Calu3 (cell line): ENCODE measurements at places on chromosomes 4 and X. TPM values are rescaled to one million over a fixed set of nuclear protein-coding genes. Genes with fewer than 3 reads are reported as not detected.

DNA sequence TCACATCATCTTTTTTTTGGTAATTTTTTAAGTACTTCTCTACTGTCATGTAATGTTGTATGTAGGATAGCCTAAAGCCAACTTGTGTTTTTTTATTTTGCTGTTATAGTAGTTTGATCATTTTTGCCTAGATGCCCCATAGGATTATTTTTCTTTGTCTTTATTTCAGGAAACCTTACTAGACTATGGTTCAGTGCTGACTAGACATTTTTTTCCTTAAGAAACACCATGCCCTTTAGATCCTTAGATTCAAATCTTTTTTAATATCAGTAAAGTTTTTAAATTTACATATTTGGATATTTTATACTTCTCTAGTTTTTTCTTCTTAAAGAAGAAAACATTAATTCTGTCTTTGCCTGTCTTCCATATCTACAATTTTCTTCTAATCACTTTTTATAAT is 221.3 kb downstream of the IDS start:
- no peaks in the 10 kb centered on the region for H3K36me3 ChIP-seq
- H3K27ac ChIP-seq, result no peak overlapping the region
- no peak overlapping the region for H3K4me3 ChIP-seq
- H3K4me1 ChIP-seq, result no peaks in the 10 kb centered on the region
- DNase-seq, result no peak

The HSD17B13 gene
- not detected in 2 replicates for total RNA-seq

DNA sequence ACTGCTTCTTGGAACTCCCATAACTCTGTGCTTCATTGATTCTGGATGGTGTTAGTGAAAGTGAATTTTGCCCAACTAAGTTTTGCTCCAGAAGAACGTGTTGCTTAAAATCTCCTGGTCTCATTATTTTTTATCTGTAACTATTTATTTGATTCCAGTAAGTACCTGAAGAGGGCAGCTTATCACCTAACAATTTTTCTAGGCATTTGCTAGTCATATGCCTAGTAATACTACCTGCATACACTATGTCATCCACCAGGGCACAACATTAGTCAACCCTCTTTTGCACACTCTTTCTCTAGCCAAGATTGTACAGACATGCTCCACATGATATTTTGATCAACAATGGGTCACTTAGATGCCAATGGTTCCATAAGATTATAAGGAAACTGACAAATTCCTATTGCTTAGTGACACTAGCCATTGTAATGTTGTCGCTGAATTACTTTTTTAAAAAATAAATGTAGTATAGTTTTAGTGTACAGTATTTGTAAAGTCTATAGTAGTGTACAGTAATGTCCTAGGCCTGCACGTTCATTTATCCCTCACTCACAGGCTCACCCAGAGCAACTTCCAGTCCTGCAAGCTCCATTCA is 499.9 kb upstream of the AADAT start:
- H3K27ac ChIP-seq, result no peak overlapping the region
- DNase-seq, result peak; percentile 12
- H3K4me1 ChIP-seq, result peaks cover 3% of the 10 kb centered on the region
- no peak overlapping the region for H3K4me3 ChIP-seq

The C4orf17 gene
- not detected in 2 replicates for total RNA-seq

The TCEAL5 gene
- total RNA-seq, result not detected in 2 replicates

The UVSSA gene
- total RNA-seq, result 19.9 and 22.6 TPM in 2 replicates

- H3K4me3 ChIP-seq, result no peak overlapping the region
- no peak overlapping the region for H3K27ac ChIP-seq
- no peaks in the 10 kb centered on the region for H3K27me3 ChIP-seq
- peaks cover 6% of the 10 kb centered on the region for H3K36me3 ChIP-seq
- no peak for DNase-seq
These were observed 82.0 kb upstream of the STS start for GRCh38 chrX:7065473-7065872.

DNA sequence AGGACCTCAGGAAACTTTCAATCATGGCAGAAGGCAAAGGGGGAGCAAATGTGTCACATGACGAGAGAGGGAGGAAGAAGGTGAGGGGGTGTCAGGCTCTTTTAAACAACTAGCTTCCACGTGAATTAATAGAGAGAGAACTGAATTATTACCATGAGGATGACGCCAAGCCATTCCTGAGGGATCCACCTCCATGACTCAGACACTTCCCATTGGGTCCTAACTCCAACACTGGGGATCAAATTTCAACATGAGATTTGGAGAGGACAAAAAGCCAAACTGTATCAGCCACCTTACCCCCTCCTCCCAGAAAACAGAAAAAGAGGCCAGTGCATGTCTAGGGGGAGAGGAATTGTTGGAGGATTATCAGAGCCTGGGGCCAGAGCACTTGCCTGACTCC is 40.4 kb upstream of the LAS1L start:
- peaks cover 13% of the 10 kb centered on the region for H3K27me3 ChIP-seq
- no peak overlapping the region for H3K27ac ChIP-seq
- no peak overlapping the region for H3K4me3 ChIP-seq

DNA sequence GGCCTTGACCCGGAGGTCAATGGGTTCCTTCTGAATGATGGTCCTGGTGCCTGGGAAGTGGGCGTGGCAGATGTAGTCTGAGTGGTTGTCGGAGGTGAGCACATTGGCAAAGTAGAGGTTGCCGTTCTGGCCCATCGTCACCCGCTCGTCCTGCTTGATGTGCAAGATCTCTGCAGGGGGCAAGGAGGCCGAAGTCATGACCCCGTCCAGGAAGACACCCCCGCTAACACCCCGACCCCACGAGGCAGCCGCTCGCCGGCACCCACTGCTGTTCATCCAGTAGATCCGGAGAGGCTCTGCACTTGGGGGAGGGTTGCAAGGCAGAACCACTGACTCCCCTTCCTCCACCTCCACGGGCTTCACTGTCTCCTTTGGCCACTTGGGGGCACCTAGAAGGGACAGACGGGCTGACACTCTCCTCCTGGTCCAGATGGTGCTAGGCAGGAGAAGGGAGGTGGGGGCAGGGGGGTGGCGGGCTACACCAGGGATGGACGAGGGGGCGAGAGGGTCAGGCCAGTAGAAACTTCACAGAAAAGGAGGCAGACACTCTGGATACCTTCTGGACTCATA is 15.1 kb downstream of the L1CAM start:
- H3K4me3 ChIP-seq, result no peak overlapping the region
- no peak for DNase-seq
- H3K27me3 ChIP-seq, result no peaks in the 10 kb centered on the region
- no peaks in the 10 kb centered on the region for H3K4me1 ChIP-seq
- no peak overlapping the region for H3K27ac ChIP-seq

The PABPC1L2A gene
- not detected in 2 replicates for total RNA-seq

DNA sequence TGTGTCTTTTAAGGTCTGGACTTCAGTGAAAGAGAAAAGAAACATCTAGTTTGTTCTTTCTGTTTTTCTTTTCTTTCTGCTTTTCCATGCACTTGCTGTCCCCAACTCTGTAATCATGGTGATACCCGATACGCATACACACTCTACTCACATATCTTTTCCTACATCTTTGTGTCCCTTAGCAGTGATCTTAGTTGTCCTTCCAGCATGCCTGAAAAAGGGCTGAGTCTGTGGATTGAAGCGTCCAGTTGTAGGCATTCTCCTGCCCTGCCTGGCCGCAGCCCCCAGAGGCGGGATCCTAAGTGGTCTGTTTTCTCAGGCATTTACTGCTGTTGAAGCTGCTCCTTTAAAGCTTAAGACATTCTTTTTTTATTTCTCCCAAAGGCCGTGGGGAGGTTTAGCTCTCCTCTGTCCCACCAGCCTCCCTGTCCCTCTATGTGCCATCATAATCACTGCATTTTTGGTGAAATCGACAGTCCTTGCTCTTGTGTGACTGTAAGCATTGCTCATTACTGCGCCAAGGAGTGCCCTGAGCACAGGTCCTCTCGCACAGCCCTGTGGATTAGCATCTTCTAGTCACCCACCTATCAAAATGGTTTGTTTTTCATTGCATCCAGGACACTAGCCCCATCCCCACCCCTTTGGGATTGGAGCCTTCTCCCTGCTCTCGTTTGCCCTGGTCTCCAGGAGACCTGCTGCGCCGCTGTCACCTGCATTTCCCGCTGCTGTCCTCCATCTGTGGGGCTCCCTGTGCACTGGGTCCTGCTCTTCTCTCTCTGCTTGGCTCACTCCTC is 4.4 kb downstream of the RGS12 start:
- H3K4me1 ChIP-seq, result peaks cover 12% of the 10 kb centered on the region
- peaks cover 7% of the 10 kb centered on the region for H3K36me3 ChIP-seq
- H3K27me3 ChIP-seq, result no peaks in the 10 kb centered on the region
- DNase-seq, result no peak

DNA sequence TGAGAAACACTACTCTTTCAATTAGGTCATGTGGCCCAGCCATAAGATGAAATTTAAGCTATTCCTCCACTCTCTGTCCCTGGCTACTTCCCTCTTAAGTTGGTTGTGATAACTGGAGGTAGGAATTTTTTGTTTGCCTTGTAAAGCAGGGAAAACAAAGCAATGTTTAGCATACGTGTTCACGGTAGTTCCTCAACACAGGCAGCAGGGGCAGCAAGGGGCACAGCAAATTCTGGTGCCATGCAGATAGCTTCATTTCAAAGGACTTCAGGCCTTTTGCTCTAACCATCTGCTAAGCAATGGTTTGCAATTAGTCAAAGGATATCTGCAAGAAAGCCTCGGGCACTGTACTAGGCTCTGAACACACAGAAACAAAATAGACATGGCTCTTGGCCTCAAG is 330.2 kb downstream of the ZIC3 start:
- no peaks in the 10 kb centered on the region for H3K36me3 ChIP-seq
- DNase-seq, result no peak
- no peak overlapping the region for H3K27ac ChIP-seq
- H3K4me1 ChIP-seq, result no peaks in the 10 kb centered on the region

- H3K27ac ChIP-seq, result no peak overlapping the region
- no peaks in the 10 kb centered on the region for H3K4me1 ChIP-seq
- no peaks in the 10 kb centered on the region for H3K27me3 ChIP-seq
- no peak overlapping the region for H3K4me3 ChIP-seq
- DNase-seq, result no peak
- H3K36me3 ChIP-seq, result no peaks in the 10 kb centered on the region
These were observed 416.3 kb upstream of the SLIT2 start for GRCh38 chr4:19835429-19835828.

The CENPE gene
- total RNA-seq, result 17.9 and 23.5 TPM in 2 replicates

DNA sequence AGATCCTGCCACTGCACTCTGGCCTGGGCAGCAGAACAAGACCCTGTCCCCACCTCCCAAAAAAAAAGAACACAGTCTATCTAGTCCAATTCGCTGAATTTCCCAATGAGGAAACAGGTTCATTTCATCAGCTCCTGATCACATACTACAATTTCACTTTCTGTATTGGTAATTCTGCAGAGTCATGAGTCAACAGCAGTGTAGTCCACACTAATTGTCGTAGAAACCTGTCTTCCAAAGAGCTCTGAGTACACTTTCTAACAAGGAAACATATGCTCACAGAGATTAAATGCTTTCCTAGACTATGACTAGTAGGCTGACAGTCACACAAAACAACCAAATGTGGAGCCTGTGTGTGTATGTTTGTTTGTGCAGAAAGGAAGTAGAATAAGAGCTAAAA is 91.9 kb downstream of the GPC4 start:
- peaks cover 17% of the 10 kb centered on the region for H3K4me1 ChIP-seq
- H3K36me3 ChIP-seq, result no peaks in the 10 kb centered on the region
- no peaks in the 10 kb centered on the region for H3K27me3 ChIP-seq
- no peak overlapping the region for H3K27ac ChIP-seq

The MTTP gene
- 0.22 TPM in 1 of 2 replicates, not detected in the other for total RNA-seq

GRCh38 chrX:15946783-15947580 is 92.4 kb upstream of the AP1S2 start:
- no peak overlapping the region for H3K27ac ChIP-seq
- peaks cover 28% of the 10 kb centered on the region for H3K4me1 ChIP-seq
- H3K27me3 ChIP-seq, result no peaks in the 10 kb centered on the region
- no peaks in the 10 kb centered on the region for H3K36me3 ChIP-seq
- peak; percentile 9 for DNase-seq
- H3K4me3 ChIP-seq, result no peak overlapping the region

The TRIM61 gene
- 0.39 and 0.45 TPM in 2 replicates for total RNA-seq

DNA sequence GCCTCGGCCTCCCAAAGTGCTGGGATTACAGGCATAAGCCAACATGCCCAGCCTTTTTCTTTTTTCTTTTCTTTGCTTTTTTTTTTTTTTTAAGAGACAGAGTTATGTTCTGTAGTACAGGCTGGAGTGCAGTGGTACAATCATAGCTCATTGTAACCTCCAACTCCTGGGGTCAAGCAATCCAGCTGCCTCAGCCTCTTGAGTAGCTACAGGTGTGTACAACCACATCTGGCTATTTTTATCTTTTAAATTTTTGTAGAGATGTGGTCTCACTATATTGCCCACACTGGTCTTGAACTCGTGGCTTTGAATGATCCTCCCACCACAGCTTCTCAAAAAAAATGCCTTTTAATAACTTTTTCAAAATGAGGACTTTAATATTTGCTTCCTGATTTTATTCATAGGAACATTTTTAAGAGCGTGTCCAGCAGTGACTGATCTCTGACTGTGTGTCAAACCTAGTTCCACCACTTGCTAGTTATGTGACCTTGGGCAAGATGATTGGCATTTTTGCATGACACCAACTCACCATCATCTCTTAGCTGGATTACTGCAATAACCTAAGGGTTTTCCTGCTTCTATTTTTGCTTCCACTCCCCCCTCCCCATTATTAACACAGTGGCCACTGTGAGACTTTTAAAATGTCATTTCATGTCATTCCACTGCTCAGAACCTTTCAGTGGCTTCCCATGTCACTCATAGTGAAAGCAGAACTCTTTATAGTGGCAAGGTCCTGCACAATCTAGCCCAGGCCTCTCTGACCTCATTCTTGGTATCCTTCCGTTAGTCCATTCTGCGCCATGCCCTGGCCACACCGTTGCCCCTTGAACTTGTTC is 4.5 kb upstream of the TNIP3 start:
- no peaks in the 10 kb centered on the region for H3K36me3 ChIP-seq
- H3K27ac ChIP-seq, result no peak overlapping the region
- H3K4me3 ChIP-seq, result no peak overlapping the region
- H3K27me3 ChIP-seq, result no peaks in the 10 kb centered on the region

The ATP8A1 gene
- 0.73 and 0.76 TPM in 2 replicates for total RNA-seq

The ATP11C gene
- total RNA-seq, result 19.0 and 19.7 TPM in 2 replicates

DNA sequence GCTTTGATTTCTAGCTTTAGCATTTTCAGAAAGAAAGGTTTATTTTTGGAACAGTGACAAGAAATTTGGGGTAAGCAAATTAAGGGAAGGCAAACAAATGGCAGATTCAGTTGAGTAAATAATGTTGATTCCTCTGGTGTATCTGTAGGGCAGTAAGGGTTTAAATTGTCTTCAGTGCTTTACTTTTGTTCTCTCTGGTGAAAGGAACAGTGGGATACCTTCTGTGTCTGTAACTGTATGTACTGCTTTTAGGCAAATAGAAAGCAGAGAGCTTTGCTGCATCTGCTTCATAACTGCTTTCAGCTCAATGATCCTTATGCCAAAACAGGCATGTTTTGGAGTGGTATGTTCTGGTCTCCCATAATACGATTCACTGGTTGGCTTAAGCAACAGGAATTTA is 932.1 kb upstream of the SLIT2 start:
- no peak overlapping the region for H3K4me3 ChIP-seq
- H3K4me1 ChIP-seq, result no peaks in the 10 kb centered on the region
- H3K27ac ChIP-seq, result no peak overlapping the region
- DNase-seq, result no peak
- no peaks in the 10 kb centered on the region for H3K36me3 ChIP-seq
- H3K27me3 ChIP-seq, result no peaks in the 10 kb centered on the region
